ENCODE measurements at places on chromosomes 1 and 21. TPM values are rescaled to one million over a fixed set of nuclear protein-coding genes. Genes with fewer than 3 reads are reported as not detected.

GRCh38 chr1:87665151-87665550 is 336.5 kb downstream of the LMO4 start:
- DNase-seq: no peak

DNA sequence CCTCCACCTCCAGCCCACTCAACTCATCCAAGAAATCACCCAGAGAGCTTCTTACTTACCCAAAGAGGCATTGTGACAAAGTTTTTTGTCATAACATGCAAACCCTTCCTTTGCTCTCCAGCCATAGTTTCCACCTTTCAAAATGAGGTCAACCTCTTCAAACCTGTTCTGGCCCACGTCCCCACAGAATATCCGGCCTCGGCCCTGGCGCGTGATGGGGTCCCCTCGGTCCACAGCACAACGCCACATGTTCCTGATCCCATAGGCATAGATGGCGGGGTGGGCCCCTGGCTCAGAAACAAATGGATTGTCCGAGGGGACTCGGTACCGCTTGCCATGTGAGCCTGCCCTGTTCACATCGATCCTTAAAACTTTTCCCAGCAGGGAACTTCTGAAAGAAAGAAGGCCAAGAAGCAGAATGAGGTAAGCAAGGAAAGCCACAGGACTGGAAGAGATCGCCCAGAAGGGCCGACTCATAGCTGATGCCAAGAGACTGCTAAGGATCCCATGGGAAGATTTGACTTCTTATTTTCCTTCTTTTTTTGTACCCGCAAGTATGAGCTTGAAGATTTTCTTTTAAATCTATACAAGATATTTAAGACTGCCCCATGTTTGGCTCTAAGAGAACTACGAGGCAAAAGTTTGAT is 7.8 kb downstream of the HHIPL2 start:
- no peak for DNase-seq

Gene CREG1
- total RNA-seq: 21.7 TPM

Gene FCGR2B
- 0.94 TPM for total RNA-seq

Gene OR2T35
- total RNA-seq: not detected

Gene KIF1B
- total RNA-seq: 18.1 TPM
